ENCODE measurements at places on chromosomes 16 and 17.

DNA sequence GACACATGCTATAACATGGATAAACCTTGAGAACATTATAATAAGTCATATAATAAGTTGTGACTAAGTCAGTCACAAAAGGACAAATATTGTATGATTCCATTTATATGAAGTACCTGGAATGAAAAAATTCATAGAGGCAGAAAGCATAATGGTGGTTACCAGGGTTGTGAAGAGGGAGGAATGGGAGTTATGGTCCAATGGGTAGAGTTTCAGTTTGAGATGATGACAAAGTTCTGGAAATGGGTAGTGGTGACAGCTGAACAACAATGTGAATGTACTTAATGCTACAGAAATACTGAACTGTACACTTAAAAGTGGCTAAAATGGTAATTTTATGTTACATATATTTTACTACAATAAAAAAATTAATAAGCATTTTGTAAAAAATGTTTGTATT is 49.7 kb downstream of the MYO1D start:
- DNase-seq: no peak

DNA sequence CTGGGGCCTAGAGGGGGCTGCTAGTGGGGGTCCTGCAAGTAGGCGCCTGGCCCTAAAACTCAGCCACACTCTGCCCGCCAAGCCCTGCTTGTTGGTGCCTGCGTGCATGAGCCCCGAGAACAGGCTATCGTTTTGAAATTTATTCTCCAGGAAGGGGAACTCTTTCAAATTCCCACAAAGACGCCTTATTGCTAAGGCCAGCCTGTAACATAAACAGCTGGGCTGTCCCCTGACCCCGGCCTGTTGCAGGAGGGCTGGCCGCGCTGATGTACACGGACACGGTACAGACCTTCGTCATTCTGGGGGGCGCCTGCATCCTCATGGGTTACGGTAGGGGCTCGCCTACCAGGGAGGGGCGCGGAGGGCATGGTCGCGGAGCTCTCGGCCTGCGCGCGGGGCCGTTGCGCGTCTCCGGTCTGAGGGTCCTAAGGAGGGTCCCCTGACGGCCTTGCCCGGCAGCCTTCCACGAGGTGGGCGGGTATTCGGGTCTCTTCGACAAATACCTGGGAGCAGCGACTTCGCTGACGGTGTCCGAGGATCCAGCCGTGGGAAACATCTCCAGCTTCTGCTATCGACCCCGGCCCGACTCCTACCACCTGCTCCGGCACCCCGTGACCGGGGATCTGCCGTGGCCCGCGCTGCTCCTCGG is 4.3 kb downstream of the SLC5A2 start:
- no peak for DNase-seq

DNA sequence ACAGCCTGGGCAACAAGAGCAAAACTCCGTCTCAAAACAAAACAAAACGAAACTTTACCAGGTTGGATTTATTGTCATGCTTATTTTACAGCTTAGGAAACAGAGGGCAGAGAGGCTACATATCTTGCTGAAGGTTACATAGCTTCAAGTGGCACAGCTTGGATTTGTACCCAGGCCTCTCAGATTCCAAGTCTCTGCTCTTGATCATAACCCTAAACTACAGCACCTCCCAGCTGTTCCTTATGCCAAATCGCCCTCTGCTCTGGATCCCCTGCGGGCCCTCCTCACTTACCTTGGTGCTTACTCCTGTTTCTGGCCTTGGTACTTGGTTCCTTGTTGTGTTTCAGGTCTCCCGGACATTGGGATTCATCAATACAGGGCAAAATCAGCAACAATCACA is 11.7 kb upstream of the CUEDC1 start:
- no peak for DNase-seq

- DNase-seq: peak; percentile 79
Observed at GRCh38 chr17:79019632-79020584, 4.1 kb upstream of the C1QTNF1 start.

- DNase-seq: peak; percentile 65
Observed at GRCh38 chr17:77086433-77087010, 54.2 kb upstream of the SEC14L1 start.

DNA sequence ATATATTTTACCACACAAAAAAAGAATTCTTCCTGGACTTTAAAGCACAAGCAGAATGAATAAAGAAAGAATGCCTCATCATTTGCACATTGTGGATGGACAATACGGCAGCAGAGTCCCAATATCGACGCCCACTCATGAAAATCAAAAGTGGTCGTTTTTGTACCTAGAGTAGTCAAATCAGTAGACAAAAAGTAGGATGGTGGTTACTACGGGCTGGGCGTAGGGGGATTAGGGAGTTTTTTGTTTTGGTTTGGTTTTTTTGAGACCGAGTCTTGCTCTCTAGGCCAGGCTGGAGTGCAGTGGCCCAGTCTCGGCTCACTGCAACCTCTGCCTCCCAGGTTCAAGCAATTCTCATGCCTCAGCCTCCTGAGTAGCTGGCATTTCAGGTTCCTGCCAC is 8.6 kb upstream of the CENPV start:
- DNase-seq: no peak

DNA sequence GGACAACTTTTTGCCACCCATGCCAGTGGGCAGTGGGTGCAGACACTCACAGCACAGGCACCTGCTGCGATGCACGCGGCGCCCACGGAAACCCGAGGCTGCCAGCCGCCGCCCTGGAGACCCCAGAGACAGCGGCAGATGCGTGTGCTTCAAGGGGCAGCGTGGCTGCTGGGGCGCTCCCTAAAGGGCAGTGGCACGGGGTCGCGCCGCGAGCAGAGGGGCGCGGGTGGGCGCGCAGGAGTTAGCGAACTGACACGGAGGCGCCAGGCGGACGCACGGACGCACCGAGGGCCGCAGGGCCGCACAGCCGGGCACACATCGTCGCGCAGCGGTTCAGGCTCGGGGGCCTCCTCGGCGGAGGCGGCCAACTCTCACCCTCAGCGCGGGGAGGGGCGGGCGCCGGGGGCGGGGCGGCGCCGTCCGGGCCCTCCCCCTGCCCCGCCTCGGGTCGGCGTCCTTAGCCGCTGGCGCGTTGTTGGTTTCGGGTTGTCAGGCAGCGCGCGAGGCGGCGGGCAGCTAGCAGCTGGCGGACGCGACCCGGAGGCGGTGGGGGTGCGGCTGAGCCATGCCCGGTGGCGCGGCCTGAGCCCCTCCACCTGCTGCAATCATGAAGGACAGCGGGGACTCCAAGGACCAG is at the start of gene KIF19:
Gene KIF19, plus strand, starts transcription at position 484 of the 637 bp plus-strand sequence. Its CDS starts 124 bp downstream, at position 608.
- DNase-seq: no peak

DNA sequence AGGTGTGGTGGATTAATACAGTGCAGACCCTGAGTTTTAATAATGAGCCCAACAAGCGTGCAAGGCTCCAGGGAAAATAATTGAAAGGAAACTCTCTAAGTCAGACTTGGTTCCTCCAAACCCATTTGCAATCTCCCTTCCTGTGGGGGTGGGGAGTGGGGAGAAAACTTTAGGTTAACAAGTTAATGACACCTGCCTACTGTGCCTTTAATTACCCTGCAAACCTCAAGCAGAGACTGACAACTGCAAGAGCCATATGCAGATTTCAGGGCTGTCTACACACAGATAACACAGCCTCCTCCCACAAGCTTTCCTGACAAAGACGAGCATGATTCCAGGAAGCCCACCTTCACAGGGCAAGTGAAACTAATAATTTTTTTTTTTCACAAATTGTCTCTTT is 359.3 kb downstream of the HS3ST4 start:
- DNase-seq: no peak

DNA sequence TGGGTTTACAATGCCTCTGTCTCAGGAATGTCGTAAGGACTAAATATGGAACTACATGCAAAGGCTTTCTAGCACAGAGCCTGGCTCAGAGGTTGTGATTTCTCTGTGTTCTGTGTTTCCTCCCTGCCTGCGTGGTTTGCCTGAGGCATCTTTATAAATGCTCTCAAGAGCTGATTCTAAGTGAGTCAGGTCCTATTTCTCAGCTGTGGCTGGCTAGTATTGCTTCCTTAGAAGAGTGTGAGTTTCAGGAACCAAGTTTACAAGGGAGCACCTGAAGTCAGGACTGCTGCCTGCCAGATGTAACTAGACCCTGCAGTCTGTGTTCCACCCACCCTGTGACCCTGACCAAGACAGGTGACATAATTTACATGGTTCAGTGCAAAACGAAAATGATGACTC is 8.0 kb upstream of the CCL1 start:
- no peak for DNase-seq

- DNase-seq: no peak
Observed at GRCh38 chr17:75830164-75831031, 13.8 kb downstream of the UNC13D start.

- peak; percentile 45 for DNase-seq
Observed at GRCh38 chr17:489758-490329, 137.2 kb upstream of the RPH3AL start.

DNA sequence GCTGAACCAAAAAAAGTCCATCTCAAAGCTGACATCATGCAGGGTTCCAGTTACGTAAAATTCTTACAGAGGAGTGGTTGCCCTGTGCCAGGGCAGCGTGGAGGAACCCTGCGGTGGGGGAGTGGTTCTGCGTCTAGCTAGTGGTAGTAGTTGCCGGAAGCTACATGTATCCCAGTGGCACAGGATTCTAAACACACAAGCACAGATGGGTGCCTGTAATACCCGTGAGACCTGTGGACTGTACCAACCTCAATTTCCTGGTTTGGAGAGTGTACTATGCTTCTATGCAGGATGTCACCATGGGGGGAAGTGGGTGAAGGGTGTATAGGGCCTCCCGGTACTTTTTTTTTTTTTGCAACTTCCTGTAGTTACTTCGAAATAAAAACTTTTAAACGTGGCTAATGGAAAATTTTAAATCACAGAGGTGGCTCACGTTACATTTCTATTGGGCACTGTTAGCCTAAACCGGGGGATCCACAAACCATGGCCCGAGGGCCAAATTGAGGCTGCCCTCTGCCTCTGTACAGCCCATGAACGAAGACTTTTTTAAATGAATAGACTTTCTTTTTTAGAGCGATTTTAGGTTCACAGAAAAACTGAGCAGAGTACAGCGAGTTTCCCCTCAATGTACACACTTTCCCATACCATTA is 38.5 kb downstream of the TBC1D16 start:
- no peak for DNase-seq

DNA sequence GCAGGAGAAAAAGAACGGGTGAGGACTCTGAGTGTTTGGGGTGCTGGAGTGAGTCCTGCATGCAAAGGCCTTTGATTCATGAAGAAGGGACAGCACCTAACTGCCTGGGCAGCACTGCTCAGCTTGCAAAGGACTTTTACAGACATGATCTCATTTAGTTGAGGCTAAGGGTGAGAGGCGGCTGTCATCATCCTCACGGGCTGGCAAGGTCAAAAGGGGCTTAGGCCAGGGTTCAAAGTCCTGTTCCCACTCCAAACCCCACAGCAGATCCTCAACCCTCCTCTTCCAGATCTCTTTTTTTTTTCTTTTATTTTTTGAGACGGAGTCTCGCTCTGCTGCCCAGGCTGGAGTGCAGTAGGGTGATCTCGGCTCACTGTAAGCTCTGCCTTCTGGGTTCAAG is 4.8 kb downstream of the RHBDF2 start:
- DNase-seq: no peak

DNA sequence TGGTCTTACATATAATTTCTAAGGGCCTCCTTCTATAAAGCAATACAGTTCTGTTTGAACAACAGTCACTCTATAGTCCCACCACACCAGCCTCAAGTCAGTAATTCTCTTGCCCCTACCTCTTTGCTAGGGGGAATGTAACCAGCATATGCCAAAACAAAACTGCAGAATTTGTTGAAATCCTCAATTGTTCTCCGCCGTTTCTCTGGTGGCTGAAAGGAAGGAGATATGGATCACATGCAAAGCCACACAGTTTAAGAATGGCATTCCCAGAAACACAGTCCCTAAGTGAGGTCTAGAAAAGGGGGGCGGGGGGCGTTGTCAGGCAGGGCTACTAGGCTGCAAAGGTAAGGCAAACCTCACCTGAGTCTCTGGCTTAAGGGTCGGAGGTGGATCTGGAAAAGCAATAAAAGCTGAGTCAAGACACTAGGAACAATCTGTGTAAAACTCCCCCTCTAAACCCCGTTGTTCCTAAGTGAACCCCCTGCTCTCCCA is 1.9 kb downstream of the PHF23 start:
- no peak for DNase-seq

GRCh38 chr16:71407731-71408130 is 34.1 kb downstream of the TLE7 start:
- no peak for DNase-seq

GRCh38 chr17:42639525-42640113 is 19.5 kb upstream of the TUBG2 start:
- no peak for DNase-seq

DNA sequence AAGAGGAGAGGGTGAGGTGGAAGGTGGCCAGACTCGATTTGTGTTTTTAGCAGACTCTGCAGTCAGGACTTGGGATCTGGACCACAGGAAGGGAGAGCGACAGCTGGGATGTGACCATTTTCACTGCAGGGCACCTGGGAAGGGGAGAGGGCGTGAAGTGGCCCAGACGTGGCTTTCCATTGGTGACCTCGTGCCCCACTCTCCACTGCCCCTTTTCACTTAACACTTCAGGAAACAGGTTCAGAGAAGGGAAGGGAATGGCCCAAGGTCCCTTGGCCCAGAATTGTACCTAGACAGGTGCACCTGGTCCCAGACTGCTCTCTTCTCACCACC is 22.9 kb upstream of the MPRIP start:
- no peak for DNase-seq

DNA sequence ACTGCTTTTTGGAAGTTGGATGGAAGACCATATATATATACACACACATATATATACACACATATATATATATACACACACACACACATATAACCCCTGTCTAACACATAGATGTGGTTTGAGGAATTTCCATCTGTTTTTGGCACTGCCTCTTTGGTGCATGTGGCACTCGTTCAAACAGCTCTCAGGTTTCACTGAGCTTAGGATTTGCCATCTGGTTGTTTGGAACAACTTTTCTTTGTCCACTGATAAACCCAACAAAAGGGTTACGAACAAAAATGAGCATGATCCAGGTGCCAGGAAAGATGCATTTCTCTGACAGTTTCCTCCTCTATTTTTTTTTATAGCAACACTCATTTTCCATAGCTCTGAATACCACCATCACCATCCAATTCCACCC is 14.6 kb upstream of the KCNJ16 start:
- no peak for DNase-seq

GRCh38 chr16:54062361-54063278 is 224.0 kb downstream of the IRX3 start:
- DNase-seq: no peak

DNA sequence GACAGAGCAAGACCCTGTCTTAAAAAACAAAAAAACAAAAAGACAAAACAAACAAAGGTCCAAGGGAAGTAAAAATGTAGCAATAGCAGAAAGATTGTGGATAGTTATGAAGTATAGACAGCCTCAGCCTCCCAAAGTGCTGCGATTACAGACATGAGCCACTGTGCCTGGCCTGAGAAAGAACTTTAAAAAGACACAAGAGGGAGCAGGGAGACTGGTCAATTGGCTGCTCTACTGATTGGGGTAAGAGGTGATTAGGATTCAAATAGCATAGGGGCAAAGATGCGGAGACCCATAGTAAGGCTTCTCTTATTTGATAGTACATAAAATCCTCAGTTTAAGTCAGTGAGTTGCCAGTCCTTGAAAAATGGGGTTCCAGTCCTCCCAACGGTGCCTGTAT is 518.2 kb upstream of the GOT2 start:
- no peak for DNase-seq

- peak; percentile 95 for DNase-seq
Observed at GRCh38 chr16:72371307-72372086, 199.5 kb upstream of the PMFBP1 start.

- DNase-seq: no peak
Observed at GRCh38 chr17:49357516-49357915, 4.5 kb downstream of the ZNF652 start.
